CD4-positive, alpha-beta T cell (primary cell): ENCODE measurements at places on chromosomes 3 and 15.

- DNase-seq = no peak
Observed at GRCh38 chr15:85507114-85507513, 126.7 kb downstream of the AKAP13 start.

GRCh38 chr3:134605556-134605955 lies 45.3 kb downstream of the KY start:
- no peak for DNase-seq

- no peak for DNase-seq
Observed at GRCh38 chr3:182235504-182235903, 523.8 kb downstream of the SOX2 start.

GRCh38 chr15:26103002-26103404 lies 239.9 kb upstream of the ATP10A start:
- DNase-seq = no peak

- no peak for DNase-seq
Observed at GRCh38 chr3:52490939-52491526, 4.1 kb upstream of the STAB1 start.
